ENCODE measurements at places on chromosomes 6 and 20.

DNA sequence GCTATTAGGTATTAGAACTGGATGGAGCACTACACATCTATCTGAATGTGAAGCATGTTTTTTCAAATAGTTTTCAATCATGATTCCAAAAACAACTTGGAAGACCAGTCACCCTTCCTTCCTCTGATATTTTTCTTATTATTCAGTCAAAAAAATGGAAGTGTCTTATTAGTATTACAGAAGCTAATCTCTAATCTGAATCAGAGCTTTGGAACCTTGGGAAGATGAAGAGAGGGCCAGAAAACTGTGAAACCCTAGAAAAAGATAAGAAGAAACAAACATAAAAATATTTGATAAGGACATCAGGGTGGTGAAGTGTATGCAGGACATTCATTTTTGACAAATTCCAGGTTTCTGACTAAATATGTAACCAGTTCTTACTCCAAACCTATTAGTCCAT lies 166.3 kb upstream of the PRSS16 start:
- no peak for DNase-seq

DNA sequence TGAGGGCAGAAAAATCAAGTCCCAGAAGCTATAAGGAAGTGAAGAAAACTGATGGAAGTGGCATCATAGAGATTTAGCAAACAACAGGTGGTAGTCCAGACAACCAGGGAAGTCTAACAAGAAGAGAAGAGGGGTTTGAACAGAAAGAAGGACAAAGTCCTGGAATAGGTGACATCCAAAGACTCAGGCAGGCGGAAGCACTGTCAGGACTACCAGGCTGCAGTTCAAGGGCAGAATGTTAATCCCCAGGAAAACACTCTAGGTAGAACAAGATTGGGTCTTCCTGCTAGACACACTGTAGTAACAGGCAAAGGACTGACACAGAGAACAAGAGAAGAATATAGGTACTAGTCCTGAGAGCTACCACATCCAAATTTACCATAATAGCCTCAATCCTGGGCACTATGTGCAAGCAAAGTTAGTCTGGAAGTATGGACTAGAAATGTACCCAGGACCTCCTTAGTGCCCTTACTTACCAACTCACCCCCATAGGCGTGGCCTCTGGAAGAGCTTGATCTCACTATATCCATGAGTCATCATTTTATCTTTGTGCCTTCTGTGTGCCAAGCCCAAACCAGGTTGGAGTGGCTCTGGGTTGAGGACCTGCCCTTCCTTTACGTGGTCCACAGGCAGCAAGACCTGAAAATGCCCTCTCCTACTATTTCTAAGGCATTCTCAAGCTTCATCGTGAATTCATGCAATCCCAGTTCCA lies 2.2 kb upstream of the EPB41L2 start:
- DNase-seq, result no peak

DNA sequence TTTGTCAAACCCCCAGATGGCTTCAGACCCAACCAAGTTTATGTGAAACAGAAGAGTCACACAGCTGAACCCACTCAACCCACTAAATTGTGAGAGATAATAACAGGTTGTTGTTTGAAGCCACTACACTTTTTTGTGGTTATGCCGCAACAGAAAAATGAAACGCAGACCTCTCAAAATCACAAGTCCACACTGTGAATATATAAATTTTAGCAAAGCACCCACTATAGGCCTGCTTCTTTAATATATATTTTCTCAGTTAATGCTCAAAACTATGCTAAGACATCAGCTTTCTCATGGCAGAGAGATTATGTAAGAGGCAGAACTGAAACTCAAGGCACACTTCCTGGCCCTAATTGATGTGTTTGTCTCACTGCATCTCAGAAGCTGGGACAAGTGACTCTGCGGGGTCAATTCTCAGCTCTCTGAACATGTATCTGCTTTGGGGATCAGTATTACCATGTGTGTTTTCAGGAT lies 27.7 kb downstream of the MAP3K5 start:
- no peak for DNase-seq

GRCh38 chr6:110566346-110567125 lies 90.1 kb upstream of the SLC22A16 start:
- DNase-seq, result no peak

GRCh38 chr6:49255335-49255734 lies 207.7 kb downstream of the MMUT start:
- no peak for DNase-seq

- no peak for DNase-seq
Measured at GRCh38 chr6:149925974-149926777, 3.3 kb upstream of the RAET1G start.

GRCh38 chr6:108777536-108777935 lies 70.7 kb upstream of the ARMC2 start:
- no peak for DNase-seq

DNA sequence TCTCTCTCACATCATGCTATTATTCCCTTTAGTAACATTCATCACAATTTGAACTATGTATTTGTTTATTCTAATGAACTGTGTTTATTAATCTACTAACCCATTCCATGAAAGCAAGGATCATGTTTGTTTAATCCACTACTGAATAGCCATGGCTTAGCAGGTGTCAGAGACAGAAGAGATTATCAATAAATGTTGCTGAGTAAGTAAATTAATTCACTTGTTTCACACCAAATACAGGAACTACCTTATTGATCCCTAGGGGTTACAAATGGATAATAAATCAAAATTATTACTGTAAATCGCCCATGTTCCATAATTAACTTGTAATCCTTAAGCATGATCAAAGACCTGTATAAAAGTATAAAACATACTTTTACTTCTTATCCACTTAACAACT lies 76.6 kb downstream of the PHIP start:
- no peak for DNase-seq

- no peak for DNase-seq
Measured at GRCh38 chr6:117501722-117502121, 19.2 kb downstream of the DCBLD1 start.

DNA sequence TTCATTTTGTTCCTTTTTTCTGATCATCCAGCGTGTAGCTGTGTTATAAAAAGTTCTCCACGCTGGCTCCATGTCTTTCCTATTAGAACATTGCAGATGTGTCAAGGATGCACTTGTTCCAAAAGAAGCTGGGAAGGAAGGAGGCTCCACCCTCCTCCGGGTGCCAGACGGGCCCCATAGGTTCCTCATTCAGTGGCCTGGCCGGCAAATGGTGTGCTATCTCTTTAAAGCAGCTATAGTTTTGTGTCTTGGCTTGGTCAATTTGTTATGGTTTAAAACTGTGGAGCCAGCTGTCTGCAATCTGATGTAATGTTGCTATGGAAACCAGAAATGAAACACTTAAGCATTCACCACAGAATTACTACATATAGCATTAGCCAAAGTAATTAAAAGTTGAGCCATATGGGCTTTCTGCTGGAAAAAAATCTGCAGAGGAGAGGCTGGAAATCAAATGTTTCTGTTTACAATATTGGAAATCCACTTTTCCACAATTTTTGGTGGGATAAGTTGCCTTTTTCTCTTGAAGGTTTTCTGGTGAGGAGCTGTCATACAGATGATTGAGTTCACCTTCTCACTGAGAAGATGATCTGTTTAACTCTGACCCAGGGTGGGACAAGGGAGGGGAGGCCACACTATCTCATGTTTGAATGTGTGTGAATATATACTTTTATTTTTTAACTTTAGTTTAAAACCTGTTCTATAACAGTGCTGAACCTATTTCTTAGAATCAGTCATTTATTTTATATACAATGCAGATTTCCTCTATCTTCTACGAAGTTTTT lies 167.4 kb downstream of the SASH1 start:
- DNase-seq, result no peak

DNA sequence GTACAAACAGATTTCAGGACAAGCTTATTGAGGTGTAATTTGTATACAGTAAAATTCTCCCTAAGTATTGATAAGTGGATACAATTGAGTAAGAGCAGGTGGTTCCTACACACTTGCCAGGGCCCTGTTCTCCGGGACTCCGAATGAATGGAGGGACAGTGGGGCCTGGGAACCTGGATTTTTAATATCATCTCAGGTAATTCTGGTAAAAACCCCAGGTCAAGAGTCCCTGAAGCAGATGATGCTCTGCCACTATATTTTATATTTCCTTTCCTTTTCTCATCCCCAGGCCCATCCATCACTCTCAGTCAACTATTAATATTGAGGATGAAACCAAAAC lies 104.9 kb downstream of the FYN start:
- no peak for DNase-seq

- no peak for DNase-seq
Measured at GRCh38 chr6:139994998-139995397, 620.5 kb upstream of the CITED2 start.

- no peak for DNase-seq
Measured at GRCh38 chr6:87941556-87942358, 105.9 kb upstream of the SPACA1 start.

GRCh38 chr6:138719744-138720143 lies 53.8 kb upstream of the CCDC28A start:
- DNase-seq, result no peak

DNA sequence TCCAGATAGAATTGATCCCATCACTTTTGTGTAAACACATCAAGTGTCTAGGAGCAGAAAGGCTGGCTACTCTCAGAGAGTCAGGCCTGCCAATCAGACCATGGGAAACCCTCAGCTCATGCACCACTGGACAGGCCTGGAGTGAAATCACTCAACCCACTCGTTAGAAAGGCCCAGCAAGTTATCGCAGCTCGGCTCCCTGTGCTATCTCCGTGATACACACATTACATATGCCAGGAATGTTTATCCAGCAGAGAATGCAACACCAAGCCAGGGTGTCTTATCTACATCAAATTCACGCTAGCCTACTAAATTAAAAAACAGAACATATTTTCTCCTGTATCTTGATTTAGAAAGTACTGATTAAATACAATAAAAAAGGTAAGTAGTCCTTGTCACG lies 232.4 kb upstream of the FOXQ1 start:
- DNase-seq, result no peak

DNA sequence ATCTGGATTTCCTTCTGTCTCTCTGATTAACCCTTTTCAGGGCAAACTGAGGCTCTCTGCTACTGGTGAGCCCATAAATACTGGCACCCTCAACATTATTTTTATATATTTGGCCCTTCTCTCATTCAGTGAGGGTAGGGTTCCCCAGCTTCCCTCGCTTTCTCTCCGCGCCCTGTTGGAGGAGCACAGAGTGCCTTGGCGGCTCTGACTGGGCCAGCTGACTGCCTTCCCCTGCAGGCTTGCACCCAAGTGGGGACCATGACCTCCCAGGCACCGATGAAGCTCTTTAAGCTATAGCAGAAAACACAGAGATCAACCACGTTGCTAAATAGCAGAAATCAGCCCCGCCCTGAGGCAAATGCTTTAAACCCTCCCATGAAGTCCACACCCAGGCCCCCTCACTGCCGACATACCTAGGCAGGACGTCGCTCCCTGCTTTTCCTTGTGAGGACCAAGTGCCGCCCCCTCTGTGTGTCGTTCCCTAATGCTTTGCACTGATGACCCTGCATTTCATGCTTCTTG lies 105.0 kb downstream of the HUS1B start:
- no peak for DNase-seq

DNA sequence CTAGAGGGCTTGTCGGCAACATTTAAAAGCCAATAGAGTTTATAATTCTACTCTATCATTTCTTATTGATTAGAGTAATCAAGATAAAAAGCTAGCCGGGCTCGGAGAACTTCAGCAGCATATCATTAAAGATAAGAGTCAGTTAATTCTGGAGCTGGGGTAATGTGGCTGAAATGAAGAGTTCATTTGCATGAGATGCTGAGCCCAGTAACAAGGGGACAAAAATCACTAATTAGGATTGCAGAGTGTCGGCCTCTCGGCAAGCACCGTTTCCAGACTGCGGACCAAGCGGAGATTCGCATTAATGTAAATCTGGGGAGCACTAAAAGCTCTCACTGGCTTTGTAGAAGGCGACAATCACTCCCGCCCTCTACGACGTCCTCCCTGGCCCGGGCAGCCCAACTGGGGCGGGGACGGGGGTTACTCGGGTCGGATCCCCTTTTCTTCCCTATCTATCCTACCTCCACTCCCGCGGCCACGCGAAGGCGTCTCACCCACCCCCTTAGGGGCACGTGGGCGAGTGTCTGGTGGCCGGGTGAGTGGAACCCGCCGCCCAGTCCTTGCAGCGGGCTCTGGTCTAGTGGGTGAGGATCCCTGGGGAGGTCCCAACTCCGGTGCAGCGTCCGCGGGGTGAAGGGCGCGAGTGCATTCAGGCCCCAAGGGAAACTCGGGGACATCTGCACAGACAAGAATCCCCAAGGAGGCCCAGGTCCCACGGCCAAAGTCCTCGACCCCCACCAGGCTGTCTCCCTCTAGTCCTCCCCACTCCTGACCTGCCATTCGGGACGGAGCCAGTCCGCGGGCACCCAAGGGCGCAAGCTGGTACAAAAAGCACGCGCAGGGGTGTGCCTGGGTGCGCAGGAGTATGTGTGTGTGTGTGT lies 42.2 kb upstream of the OSTM1 start:
- DNase-seq, result no peak

DNA sequence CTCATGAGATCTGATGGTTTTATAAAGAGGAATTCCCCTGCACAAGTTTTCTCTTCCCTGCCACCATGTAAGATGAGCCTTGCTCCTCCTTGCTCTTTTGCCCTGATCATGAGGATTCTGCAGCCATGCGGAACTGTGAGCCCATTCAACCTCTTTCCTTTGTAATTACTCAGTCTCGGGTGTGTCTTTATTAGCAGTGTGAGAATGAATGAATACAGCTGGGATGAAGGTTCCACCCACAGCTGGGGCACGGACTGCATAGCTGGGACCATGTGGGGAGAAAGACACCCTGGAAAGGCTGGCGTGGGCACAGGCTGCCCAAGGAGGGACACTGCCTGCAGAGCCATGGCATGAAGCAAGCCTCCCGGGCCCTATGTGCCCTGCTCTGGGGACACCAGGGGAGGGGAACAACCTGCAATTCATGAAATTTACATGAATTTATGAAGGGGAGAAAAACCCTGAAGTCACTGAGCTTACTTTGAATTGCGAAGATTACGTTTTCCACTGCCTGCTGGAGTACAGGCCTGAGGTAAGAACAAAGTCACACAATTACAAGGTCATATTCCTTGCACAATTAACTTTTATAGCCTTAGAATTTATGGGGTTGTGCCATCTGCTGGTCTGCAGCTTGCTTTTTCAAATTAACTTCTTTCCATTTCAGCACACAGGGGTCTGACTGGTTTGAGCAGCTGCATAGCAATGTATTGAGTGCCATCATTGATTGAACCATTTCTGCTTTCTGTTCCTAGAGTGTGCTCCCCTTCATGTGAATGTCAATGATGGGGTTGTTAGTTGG lies 46.2 kb downstream of the SLC22A1 start:
- DNase-seq, result no peak

GRCh38 chr6:16059496-16059895 lies 69.4 kb upstream of the MYLIP start:
- no peak for DNase-seq

Data from stimulated activated CD8-positive, alpha-beta memory T cell treated with anti-CD3 and anti-CD28 coated beads, Interleukin-7, amount 100 ng/mL, for 1 hour (primary cell).